ENCODE measurements at places on chromosomes 4 and X.

DNA sequence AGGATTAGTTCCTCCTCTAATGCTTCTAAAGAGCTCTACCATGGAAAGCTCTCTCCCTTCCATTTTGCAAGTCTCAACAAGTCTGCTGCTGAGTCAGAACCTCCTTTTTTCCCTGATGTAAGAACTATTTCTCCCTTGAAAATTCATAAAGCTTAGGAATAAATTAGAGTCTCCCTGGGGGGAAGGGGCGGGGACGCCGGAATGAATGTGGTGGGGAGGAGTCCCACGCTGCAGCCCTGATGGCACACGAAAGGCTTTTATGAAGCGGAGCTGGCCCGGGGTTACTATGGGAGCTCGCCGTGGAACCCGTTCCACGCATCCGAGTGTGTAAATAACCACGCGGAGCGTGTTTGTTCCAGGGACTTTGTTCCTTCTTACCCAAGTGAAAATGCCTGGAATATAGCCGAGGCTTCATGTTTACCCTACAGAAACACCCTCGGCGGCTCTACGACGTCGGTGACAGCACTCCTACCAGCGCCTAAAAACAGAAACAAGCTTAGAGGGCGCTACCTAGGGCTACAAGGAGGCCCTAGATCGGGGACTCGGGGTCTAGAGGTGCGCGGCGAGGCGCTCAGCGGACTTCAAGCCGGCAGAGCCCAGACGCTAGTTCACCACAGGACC, 923 bp upstream of the CPEB2 start:
- no peak for DNase-seq

DNA sequence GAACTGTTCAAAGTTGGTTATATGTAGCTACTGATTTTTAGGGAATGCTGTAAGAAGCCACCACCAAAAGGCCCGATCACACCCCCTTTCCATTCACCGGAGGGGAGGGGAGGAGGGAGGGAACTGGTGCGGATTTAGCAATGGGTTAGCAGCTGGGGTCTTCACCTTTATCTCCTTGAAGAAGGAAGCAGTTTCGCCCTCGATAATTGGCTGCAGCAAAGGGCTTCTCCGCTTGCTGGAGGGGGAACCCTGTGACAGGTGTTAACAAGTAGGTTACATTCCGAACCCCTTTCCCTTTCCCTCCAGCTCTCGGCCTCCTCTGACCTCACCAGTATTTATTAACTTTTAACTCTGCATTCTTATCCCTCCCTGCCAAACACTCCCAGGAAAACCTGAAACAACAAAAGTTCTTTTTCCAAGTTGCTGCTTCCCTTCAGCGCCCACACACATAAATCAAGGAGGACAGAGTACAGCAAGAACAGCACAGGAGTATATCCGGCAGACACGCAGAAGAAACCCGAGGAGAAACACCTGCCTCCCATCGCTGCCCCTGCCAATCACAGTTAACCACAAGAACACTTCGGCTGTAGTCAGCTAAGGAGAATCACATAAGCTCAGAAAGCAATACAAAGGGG, 39.8 kb upstream of the NAP1L5 start:
- DNase-seq: no peak

GRCh38 chr4:5755161-5755560, 44.2 kb downstream of the EVC start:
- no peak for DNase-seq

- DNase-seq: no peak
Observed at GRCh38 chrX:26925088-26925487, 538.1 kb downstream of the PPP4R3C start.

DNA sequence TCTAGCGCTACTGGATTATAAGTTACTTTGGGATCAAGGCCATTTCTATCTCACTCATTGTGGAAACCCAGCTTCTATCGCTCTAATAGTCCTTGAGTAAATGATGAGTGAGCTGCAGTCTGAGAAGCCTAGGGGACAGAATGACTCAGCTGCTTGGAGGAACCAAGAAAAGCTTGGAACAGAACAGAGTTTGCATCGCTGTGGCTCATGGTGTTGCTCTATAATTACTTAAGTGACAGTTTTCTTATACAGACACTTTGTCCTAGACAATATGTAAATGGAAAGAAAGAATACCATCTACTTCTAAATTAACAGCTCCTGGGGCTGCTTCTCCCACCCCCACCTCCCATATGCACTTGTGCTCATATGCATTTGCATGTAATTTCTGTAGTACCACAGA, 156.9 kb downstream of the SLIT2 start:
- no peak for DNase-seq

DNA sequence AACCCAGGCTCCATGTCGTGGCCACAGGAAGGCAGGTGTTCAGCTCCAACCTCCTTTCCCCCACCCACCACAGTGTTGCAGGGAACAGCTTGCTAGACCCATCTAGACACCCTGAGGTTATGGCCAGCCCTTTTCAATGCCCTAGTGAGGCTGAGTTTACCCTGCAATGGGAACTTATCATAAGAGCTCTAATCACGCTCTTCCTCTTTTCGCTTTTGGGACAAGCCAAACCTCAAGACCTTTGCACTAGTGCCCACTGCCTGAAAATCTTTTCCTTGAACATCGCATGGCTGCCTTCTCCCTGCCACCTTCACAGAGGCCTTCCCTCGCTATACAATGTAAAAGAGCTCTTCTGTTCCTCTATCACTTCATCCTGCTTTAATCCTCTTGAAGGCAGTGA, 2.4 kb upstream of the FGFBP2 start:
- no peak for DNase-seq

- DNase-seq: no peak
Observed at GRCh38 chrX:916230-916599, 285.6 kb downstream of the SHOX start.

DNA sequence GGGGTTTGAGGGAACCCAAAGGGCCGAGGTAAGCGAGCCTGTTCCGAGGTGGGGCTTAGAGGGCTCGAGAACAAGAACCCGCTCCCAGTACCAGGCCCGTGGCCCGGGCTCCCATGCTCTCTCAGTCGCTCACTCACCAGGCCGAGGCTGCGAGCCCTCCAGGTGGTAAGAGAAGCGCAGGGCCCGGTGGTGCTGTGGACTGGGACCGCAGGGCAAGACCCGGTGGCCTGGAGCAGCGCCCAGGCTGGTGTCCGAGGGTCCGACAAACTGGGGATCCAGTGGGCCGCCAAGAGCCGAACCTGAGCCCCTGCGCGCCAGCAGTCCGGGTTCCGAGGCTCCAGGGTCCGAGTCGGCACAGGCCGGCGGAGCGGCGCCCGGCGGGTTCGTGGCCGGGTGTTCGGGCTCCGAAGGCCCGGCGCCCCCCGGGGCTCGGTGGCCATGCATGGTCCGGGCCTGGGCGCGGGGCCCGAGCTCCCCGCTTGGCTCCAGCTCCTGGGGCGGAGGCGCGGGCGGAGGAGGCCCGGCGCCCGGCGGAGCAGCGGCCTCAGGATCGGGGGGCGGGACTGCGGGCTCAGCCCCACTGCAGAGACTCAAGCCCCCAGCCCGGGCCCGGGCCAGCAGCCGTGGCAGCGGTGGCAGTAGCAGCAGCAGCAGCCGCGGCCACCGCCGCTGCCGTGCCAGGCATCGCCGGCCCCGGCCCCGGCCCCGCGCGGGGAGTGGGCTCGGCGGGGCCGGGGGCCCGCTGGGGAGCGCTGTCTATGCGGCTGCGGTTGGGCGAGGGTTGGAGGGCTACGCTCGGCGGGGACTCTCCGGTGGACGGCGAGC, 833 bp downstream of the FGD1 start:
- no peak for DNase-seq

DNA sequence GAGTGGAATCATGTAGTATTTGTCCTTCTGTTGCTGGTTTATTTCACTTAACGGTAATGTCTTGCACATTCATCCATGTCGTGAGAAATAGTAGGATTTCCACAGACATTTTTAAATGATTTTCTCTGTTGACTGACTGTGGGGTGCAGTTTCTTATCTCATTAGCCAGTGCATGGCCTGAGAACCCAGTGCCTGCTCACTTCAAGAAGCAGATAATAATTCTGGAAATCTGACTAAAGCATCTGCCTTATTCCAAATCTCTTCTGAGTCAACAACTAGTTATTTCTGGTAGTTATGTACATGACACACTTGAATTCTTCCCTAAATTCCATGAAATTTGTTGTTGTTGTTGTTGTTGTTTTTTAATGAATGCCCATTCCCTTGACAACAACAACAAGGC, 77.6 kb downstream of the NPFFR2 start:
- no peak for DNase-seq

DNA sequence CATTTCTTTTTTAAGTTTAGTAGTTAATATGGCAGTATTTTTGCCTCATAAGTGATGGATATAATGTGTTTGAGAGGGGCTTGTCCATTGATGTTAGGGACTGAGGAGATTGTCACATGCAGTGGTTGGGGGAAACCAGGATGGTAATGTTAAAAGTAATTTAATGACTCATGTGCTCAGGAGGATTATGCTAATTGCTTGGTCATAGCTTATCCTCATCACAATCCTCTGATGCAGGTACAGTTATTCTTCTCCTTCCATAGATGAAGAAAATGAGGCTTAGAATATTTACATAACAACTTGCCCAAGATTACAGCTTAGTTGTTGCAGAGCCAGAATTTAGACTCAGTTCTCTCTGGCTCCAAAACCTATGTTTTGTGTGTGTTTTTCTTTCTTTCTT, 94.4 kb upstream of the SCML1 start:
- no peak for DNase-seq

DNA sequence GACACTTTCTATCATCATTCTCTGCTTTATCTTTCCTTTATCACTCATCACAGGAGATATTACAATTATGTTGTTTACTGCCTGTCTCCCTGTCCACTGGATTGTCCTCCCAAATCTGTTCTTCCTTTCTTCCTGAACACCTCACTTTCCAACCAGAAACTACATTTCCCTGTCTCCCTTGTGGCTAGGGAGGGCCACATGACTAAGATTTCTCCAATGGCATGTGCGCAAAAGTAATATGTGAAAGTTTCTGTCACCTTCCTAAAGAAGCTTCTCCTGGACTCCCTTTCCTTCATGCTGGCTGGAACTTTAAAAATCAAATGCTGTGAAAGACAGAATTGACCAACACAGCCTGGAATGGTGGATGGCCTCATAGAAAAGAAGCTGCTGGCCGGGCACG, 25.8 kb downstream of the ATP11C start:
- no peak for DNase-seq

DNA sequence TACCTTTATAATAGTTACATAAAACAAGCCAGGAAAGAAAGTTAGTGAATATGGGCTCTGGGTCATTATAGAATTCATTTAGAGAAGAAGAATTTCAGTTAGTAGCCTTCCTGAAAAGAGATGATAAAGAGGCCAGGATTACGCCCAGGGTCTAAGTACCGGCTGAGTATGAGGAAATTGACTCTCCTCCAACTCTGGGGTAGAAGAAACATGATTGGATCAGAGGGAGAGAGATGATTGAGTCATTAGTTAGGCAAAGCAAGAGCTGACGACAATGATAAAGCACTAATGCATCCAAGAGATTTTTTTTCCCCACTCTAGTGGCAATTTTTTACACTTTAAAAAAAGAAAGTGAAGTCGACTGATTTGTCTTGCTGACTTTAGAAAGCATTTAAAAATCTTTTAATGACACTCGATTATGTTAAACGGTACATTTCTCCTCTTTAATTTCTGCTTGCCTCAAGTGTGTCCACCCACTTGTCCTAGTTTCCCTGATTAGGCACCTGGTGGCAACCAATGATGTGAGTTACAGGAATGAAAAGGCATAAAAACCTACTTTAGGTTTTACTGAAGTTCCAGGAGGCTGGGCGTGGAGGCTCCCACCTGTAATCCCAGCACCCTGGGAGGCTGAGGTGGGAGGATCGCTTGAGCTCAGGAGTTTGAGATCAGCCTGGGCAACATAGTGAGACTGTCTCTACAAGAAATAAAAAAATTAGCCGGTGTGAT, 37.3 kb upstream of the IGFBP7 start:
- DNase-seq: no peak

DNA sequence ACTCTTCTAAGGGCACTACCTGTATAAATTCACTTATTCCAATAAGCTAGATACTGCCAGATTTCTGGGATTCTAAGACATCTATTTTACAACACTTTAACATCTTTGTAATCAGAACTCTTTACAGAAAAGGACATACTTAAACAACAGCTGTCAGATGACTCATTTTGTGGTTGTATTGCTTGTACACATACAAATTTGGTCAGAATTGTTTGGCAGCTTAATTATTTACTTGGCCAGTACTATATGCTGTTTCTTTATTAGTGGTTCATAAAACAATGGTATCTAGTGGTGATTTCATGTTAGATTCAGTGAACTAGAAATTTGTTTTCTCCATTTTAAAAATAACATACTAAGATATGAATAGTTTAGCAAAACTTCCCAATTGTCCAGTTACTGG, 27.2 kb downstream of the PALLD start:
- DNase-seq: no peak

DNA sequence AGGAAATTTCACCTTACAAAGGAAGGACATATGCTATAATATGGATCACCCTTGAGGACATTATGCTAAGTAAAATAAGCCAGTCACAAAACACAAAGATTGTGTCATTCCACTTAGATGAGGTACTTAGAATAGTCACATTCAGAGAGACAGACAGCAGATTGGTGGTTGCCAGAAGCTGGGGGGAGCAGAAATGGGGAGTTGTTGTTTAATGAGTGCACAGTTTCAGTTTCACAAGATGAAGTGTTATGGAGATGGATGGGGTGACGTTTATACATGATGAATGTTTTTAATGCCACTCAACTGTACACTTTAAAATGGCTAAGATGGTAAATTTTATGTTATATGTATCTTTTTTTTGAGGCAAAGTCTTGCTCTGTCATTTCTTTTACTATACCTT, 14.8 kb upstream of the SPON2 start:
- DNase-seq: no peak

All from stimulated activated CD8-positive, alpha-beta memory T cell treated with anti-CD3 and anti-CD28 coated beads, Interleukin-15, amount 100 ng/mL, for 4 hours (primary cell).